ENCODE measurements at places on chromosomes 12 and 14.

GRCh38 chr14:56202256-56202655, 84.0 kb downstream of the PELI2 start:
- DNase-seq: no peak

GRCh38 chr12:46134852-46135251, 134.0 kb downstream of the SLC38A1 start:
- DNase-seq: no peak

GRCh38 chr14:23306412-23307145, at the start of gene BCL2L2:
TSS of gene BCL2L2 (plus strand) at chr14:23306833. CDS start at chr14:23307768, 935 bp downstream.
- no peak for DNase-seq

DNA sequence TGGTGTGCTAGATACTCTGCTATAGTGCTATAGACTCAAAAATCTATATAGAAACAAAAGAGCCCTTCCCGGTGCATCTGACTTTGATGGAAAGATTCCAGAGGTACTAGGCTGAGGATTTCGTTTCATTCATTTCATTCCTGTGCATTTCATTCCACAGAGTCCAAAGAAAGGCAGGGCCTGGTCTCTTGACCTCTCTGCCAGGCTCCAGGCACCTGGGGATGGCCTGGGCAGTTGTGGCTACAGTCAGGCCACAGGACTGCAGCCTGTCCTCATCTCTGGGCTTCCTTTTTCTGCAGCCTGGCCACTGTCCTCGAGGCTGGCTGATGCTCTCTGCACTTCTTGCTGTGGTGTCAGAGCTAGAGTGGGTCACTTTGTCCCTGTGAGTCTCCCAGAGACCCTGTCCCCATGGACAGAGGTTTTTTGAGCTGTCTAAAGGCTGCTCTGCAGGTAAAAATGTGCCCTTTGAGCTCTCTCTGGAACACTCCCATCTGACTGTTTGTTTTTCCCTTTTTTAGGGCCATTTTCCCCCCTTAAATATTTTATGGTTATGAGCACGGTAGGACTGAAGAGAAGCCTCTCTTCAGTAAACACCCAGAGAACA, 3.2 kb upstream of the VDR start:
- DNase-seq: no peak

- no peak for DNase-seq
These were observed 133.7 kb downstream of the CALM1 start for GRCh38 chr14:90530523-90530922.

DNA sequence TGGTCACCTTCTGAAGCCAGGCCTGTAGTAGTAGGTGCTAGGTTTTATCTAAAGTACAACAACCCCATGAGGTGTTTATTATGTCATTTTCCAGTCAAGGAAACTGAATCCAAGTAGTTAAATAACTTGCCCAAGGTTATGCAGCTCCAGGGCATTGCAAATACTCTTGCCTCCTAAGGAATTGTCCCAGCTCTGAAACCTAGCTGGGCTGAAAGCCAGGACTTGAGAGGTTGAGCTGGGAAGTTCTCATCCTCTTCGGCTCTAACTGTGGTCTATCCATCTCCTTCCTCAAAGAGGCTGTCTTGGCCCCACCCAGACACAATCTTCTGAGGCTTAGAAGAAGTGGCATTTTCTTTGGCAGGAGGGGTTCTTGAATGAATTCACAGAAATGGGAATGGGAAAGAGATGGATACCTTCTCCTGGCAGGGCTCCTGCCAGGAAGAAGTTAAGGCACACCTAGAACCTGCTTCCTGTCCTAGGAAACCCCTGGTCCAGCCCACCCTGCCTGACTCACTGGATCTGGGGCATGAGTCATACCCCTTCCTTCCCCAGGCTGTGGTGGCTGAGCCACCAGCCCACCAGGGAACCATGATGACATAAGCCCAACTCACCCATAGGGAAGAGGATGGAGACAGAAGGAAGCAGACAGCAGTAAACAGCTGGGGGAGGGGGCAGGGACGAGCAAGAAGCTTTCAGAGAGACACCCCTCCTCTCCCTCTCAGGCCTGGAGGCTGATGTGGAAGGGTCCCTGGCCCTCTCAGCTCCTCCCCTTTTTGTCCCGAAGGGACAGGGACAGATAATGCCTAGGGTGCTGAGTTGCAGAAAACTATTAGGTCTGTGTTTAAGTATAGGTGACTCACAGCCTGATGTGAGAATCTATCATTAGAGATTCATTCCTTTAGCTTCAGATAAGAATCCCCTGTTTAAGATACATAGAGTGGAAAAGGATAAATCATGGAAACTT, 2.1 kb upstream of the PLEK2 start:
- DNase-seq: peak; percentile 23

DNA sequence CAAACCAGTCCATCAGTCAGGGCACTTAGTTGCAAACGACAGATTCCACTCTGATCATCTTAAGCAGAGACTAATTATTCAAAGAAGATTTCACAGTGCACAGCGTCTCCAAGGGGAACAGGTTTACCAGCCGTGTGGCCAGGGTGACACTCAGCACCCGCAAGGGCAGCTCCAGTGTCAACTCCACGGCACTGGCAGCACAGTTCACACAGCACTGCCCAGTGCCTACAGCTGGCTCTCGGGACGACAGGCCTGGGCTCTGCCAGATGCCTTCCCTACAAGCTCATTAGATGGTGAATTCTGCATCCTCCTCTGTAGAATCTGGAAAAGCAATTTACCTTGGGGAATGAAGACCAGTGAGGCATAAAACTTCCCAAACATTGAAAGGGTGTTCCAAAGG, 4.9 kb downstream of the OR10P1 start:
- DNase-seq: no peak

- DNase-seq: no peak
These were observed 30.4 kb upstream of the CISTR start for GRCh38 chr12:53782093-53782703.

DNA sequence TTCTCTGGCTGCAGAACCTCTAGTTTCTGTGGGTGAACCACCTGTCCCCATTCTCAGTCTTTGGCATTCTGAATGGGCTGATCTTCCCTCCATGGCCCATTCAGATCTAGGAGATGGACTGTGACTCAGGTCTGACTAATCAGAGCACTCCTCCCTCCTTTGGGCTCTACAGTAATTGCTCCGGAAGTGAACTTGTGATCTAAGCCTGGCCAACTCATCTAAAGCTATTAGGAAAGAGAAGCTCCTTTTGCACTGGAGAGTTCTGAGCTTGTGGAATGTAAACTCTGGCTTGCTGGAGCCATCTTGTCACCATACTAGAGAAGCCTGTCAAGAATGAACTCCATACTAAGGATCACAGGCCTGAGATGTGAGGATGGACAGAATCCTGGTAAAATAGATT, 168.2 kb downstream of the SUDS3 start:
- DNase-seq: no peak

DNA sequence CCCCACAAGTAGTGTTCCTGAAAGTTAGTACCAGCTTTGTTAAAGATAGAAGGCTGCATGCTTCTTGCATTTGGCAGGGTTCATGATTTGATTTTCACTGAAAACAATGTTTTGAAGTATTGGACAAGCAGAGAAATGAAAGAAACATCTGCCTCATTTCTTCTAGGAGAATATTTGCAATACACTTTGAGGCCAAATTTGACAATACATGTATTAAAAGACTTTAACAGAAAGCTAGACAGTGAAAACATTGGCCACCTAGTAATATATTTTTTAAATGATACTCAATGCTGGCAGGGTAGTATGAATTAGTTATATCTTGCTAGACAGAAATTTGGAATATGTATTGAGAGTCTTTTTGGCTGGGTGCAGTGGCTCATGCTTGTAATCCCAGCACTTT, 68.5 kb downstream of the GCH1 start:
- no peak for DNase-seq

- DNase-seq: no peak
These were observed 171.3 kb downstream of the TTC7B start for GRCh38 chr14:90644882-90645281.

GRCh38 chr14:32012571-32012970, 64.5 kb upstream of the ARHGAP5 start:
- DNase-seq: no peak

DNA sequence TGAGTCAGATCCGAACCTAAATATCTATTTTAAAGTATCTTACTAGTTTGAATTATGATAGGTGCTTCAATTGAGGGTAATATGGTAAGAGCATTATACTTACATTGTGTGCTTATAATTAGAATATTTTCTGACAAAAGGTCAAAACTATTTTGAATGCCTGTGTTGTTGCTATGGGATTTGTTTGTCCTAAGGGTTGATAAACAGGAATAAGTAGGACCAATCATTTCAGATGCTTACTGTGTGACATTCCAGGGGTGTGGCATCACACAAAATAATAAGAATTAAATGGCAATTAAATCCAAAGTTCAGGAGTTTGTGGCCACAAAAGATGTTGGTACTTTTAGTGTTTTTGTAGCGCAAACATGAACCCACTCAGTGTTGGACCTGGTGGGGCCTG, 256.2 kb upstream of the DDHD1 start:
- DNase-seq: no peak

Data from activated T-cell treated with anti-CD3 and anti-CD28 coated beads for 24 hours (primary cell).